NCI-H1436 treated with DMSO at 0.1 percent for 48 hours (cell line): ENCODE measurements at places on chromosomes 2 and 18.

DNA sequence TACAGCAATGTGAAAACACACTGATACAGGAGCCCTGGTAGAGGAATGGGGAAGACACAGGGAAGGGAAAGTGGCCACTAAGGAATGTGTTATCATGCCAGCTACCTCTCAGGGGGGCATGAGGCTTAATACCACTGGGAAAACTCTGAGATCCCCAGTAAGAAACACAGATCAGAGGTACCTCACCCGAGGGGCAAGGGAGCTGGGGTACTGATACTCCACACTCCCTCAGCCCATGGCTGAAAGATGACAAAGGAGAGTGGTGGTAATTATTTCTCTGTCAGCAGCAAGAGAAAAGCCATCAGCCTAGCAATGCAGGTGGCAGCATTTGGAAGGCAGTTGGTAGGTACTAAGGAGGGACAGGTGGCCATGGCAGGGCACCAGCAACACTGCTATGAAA, 434.8 kb downstream of the NBAS start:
- DNase-seq = no peak

GRCh38 chr18:68757126-68757525, 40.8 kb upstream of the CCDC102B start:
- no peak for DNase-seq

DNA sequence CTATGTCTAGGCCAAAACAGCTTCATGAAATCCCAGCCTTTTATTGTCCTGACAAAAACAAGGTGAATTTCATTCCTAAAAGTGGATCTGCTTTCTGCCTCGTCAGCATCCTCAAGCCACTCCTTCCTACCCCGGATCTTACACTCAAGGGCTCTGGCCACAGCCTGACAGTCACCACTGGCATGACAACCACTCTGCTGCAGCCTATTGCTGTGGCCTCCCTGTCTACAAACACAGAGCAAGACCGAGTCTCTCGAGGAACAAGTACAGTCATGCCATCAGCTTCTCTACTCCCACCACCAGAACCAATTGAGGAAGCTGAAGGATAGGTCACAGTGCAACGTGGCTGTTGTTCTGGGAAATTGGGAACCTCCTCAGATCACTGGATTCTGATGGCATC, 106.1 kb downstream of the ICA1L start:
- DNase-seq = no peak

GRCh38 chr18:52567360-52567759, 227.4 kb downstream of the DCC start:
- no peak for DNase-seq

DNA sequence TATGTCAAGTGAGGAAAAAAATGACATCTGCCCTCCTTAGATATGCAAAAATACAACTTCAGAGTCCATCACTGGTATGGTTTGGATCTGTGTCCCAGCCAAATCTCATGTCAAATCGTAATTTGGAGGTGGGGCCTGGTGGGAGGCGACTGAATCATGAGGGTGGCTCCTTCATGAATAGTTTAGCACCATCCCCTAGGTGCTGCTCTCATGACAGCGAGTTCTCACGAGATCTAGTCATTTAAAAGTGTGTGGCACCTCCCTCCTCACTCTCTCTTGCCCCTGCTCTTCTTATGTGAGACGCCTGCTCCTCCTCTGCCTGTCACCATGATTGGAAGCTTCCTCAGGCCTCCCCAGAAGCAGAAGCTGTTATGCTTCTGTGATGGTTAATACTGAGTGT, 5.9 kb upstream of the PSMA8 start:
- DNase-seq = no peak

DNA sequence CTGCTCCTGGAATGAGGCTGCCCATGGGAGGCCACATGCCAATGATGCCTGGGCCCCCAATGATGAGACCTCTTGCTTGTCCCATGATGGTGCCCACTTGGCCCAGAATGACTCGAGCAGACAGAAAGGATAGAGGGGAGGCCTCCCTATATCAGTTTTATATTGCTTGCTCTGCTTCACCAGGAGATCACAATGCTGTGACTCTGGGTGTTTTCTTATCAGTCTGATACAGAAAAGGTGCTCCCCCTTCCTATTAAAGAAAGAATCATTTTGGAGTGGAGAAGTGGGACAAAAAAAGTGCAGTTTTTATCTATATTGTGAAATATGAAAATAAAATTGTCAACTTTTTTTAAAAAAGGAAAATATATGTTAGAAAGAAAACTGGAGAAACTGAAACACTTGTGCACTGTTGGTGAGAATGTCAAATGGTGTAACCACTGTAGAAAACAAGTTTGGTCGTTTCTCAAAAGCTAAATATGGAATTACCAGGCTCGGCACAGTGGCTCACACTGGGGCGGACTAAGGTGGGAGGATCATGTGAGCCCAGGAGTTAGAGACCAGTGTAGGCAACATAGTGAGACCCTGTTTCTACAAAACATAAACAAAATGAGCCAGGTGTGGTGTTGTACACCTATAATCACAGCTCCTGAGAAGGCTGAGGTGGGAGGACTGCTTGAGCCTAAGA, 21.8 kb downstream of the LPIN2 start:
- no peak for DNase-seq

- no peak for DNase-seq
These were observed 131.7 kb upstream of the CREB1 start for GRCh38 chr2:207397917-207398655.

GRCh38 chr2:168490015-168490874, 34.2 kb downstream of the CERS6 start:
- DNase-seq = no peak

- DNase-seq = no peak
These were observed 51.4 kb downstream of the KIF5C start for GRCh38 chr2:148926291-148926961.

DNA sequence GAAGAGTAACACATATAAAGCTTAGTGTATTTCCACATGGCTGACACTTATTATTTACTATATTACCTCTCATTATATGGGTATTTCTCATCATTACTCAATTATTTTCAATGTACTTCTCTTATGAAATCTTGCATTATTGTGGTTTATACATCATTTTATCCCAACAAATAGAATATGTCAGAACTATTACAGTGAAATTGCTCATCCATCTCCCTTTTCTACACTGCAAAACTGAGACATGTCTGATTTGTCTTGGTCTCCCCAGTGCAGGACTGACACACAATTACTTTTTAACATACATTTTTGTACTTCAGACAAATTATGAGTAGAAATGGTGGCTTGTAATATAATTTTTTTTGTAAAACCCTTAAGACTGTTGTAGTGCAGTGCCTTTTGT, 600.9 kb downstream of the PLCL1 start:
- no peak for DNase-seq

DNA sequence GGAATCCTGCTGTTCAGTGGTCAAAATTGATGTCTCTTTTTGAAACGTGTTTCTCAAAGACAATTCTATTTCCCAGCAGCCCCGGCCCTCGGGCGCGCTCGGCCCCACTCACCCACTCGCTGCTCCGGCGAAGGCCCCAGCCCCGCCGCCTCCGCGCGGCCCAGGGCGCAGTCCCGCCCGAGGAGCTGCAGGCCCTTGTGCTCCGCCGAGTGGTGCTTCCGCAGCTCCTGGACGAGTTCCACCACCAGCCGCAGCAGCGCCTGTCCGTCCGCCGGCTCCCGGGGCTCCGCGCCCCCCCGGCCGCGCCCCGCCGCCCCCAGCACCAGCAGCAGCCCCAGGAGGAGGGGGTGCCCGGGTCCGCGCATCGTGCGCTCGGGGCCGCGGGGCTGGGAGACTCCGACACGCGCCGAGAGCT, 413 bp downstream of the ALKAL2 start:
- no peak for DNase-seq

GRCh38 chr2:239898292-239898925, 126.7 kb downstream of the NDUFA10 start:
- DNase-seq = no peak

DNA sequence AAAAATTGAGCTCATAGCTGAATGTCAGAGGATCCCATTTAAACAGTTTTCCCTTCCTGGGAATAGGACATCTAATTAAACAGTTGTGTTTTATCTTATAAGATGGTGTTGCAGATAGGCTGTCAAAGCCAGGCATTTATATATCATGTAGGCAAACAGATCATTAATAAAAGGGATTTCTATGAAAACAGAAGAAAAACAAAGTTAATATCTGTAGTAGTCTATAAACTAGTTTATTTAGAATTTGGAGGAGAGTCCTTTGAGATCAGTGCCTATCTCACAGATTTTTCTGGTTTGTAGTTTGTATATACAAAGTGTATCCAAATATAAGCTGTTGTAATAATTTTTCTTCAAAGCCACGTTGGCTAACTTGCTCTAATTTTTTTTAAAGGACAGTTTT, 1738.2 kb upstream of the PIK3C3 start:
- no peak for DNase-seq
